ENCODE measurements at places on chromosomes 11 and 22. TPM values are rescaled to one million over a fixed set of nuclear protein-coding genes. Genes with fewer than 3 reads are reported as not detected.
A peak's percentile ranks its signal among the peaks of the same experiment; 100 is the strongest.

ART5 gene
- 1.4 TPM for total RNA-seq

MOGAT2 gene
- total RNA-seq = not detected

ESAM gene
- total RNA-seq = 40.0 TPM

DNA sequence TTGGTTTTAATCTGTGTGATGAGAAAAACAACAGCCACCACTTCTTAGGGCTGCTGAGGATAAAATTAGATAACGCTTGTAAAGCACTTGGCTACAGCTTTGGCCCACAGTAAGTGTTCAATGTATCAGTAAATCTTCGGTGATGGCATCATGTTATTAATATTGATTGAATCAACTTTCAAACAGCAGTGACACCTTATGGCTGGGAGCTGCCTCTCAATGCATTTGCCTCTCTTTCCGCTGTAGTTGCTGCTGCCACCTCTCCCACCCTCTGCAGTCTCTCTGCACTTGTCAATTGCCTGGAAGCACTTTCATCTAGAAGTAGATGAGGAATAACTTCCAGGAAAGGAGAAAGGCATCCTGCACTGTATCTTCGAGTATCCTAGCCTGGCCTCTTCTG, 491.1 kb downstream of the OPCML start:
- no peak for DNase-seq

CTTN gene
- 144 TPM for total RNA-seq

DNA sequence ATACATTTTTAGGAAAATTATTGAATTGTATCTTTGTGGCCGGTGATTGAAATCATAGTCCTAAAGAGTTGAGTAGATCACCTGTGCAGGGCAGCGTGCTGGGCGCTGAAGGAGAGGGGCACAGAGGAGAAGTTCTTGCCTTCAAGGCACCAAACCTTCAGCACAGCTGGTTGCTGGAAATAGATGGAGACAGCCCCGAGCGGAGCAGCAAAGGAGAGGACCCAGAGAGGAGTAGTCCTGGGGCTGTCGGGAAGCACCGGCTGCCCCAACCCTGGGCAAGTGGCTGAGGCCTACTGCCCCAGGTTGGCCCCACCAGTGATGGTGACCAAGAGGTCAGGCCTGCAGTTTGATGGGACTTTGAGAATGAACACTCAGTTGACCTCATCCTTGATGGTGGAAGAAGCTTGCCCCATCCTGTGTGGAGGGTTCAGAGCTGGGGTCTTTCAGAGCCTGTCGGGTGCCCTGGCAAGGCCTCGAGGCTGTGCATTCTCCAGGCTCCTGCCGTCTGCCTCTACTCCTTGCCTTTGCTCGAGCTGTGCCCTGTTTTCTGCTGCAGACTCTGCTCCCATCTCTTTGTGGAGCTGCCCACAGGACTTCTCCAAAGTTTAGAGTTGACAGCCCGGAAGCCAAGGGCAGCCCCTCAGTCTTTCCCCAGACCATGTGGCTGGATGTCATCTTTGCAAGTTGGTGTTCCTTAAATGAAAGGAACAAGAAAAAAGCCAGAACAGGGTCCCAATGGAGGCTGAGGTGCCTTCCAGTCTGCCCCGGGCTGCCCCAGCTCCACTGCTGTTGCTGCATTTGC, 285.1 kb downstream of the TBC1D22A start:
- no peak for DNase-seq

SLC37A2 gene
- 2.4 TPM for total RNA-seq

DNA sequence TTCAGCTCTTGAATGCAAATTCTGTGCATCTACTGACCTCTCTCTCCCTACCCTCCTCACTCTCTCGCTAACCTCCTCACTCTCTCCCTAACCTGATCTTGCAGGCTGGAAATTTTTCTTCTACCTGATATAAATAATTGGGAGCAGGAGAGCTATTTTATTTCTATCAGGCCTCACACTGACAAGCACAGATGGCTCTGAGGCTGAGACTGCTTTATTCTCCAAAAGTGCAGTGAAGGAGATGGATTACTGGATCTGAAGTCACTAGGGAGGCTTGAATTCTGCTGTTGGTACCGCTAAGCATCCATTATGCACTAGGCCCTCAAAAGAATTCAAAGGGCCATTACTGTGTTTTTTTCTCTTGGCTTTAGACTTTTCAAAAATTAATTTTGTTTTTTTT, 19.4 kb upstream of the LDHA start:
- DNase-seq = no peak

- DNase-seq = no peak
These were observed 7.6 kb downstream of the OR56A1 start for GRCh38 chr11:6022956-6023355.

- DNase-seq = peak; percentile 48
These were observed 78.5 kb upstream of the NCAM1 start for GRCh38 chr11:112882494-112883381.

- no peak for DNase-seq
These were observed 858.4 kb upstream of the CCDC90B start for GRCh38 chr11:84144531-84144930.

DNA sequence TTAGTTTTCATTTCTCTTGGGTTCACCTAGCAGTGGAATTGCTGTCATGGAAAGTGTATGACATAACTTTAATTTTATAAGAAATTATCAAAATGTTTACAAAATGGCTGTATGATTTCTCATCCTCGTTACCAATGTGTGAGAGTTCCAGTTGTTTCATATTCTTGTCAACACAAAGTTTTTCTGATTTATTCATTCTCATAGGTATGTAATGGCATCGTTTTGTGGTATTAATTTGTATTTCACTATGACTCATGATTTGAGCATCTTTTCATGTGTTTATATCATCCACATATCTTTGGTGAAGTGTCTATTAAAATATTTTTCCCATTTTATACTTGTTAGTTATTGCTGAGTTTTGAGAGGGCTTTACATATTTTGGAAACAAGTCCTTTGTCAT, 5.5 kb downstream of the FAM111B start:
- no peak for DNase-seq

VSIG2 gene
- 1.2 TPM for total RNA-seq

GRCh38 chr11:23903044-23903704, 593.7 kb upstream of the LUZP2 start:
- no peak for DNase-seq

CCDC73 gene
- total RNA-seq = not detected

GRCh38 chr22:48083502-48083901, 1321.1 kb downstream of the TBC1D22A start:
- DNase-seq = no peak

DNA sequence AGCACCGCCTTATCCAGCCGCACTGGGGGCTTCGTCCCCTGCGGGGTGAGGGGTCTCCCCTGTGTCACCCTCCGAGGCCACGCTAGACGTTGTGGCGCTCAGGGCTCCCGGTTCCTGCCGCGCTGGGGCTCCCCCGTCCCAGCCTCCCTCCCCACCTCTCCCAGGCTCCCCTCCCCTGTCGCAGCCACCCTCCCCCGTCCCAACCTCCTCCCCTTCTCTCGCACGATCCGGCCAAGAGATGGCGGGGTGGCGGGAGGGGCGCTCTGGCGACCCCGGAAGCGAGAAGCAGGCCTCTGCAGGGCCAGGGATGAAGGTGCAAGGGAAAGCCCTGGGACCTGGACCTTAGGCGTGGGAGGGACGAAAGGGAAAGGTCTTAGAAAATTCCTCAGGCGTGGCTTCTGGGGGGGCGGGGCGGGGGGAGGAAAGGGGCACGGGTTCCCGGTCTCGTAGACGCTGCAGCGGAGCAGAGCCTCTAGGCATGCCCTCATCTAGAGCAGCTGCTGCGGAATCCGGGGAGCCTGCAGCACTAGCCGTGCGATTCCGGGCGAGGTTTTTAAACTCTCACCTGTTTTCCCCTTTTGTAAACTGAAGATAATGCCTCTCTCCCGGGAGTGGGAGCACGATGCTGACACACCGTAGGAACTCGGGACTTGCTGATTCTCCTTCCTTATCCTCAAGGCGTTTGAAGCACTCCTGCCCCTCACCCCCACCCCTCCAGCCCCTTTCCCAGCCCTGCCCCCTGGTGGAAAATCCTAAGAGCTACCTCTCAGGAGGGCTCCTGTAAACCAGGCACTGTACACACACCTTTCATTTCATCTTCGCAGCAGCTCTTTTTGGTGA, 14.4 kb downstream of the KCNJ5 start:
- DNase-seq = no peak

NAA40 gene
- 19.7 TPM for total RNA-seq

- DNase-seq = no peak
These were observed 6.1 kb upstream of the STIM1 start for GRCh38 chr11:3849297-3849874.

DTX4 gene
- total RNA-seq = 1.8 TPM

GRCh38 chr11:86579406-86579731, 93.0 kb downstream of the ME3 start:
- DNase-seq = no peak

GRCh38 chr22:30596886-30597285, 5.2 kb upstream of the PES1 start:
- DNase-seq = no peak

DNA sequence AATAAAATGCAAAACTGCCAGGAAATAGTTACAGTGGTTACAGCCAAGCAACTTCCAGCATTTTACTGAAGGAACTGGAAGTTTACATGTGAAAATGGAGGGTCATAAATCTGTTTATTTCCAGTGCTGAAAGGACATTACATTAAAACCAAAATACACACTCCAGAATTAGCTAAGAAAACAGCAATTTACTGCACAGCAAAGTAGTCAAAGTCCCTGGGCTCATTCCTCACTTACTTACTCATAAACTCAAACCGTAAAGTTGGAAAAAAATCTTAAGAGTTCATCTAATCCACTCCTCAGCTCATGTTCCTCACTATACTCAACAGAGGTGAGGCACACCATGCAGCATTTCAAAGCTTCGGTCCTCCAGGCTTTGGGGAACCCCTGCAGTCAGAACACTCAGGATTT, 17.4 kb downstream of the CTSC start:
- DNase-seq = no peak

- DNase-seq = no peak
These were observed 105.5 kb downstream of the FAT3 start for GRCh38 chr11:92330114-92330513.

DNA sequence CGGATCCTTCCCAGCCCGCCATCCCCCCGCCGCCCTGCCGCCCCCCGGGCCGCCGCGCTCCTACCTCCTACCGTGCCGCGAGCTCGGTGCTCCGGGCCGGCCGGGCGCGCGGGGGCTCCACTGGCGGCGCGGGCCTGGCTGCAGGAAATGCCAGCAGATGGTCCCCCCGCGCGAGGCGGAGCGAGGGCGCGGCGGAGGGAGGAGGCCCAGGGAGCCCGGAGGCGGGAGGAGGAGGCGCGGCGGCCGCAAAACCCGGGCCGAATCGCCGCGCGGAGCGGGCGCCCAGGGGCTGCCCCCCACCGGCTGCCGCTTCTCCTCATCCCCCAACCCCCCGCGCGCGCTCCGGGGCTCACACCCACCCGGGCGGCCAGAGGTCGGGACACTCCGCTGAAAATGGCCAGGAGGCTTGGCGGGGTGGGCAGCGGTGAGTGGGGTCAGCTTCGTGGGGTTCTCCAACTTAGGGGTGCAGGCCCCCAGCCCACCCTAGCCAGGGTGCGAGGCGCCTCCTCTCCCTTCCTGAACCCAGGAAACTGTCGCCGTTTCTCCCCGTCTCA, at the start of gene OSBPL5:
OSBPL5 (minus strand) TSS at position 159 of the 554 bp plus-strand sequence. CDS start 36,162 bp downstream, outside the sequence.
- DNase-seq = peak; percentile 87

DNA sequence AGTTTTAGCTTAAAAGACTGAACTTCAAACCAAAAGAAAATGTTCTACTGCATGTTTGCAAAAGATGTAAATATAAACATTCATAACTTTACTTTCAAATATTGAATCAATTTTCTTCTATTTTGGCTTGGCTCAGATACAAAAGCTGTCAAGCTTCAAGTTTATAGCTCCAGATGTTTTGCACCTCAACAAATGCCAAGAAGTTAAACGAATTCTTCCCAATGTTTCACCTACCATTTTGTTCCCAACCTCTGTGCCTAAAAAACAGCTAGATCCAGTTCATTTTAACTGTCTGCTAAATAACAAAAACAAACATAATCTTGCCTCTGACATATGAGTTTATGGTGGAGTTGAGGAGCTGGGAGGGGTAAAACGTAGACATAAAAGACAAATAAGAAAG, 76.5 kb downstream of the RAB30 start:
- DNase-seq = no peak

SLC22A8 gene
- not detected for total RNA-seq

DNA sequence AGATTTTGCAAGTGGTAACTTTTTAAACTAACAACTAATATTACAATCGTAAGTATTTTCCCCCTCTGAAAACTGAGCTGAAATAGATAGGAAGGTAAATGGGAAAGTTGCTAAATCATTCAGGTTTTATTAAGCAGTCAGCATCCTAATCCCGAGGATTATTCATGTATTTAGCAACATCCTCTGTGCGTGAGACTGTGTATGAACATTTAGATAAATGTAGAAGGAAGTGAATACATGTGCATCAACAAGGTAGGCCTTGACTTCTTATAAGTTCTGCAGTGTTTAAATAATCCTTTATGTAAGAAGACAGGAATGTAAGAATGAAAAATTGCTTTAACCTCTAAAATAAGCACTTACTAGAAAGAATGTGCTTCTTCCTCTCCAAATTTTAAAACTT, 745.9 kb upstream of the TENM4 start:
- no peak for DNase-seq

UBTFL1 gene
- not detected for total RNA-seq

DNA sequence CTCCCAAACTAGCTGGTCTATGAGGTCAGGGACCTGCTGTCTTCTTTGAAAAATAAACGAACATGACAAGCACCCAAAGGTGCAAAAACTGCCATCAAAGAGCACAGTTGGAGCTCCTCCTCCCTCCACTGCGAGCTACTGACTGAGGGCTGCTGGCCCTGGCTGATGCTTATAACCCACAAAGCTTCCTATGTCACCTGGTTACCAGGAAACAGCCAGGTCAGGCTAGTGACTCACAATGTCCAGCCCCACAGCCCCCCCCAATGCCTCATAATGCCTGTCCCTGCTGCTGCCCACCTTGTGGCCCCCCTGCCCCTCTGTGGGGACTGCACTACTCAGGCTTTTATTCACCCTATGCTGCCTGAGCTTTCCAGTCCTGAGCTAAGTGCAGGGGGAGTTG, at the start of gene DRICH1:
DRICH1 (minus strand) TSS at position 144 of the 400 bp plus-strand sequence. CDS start 298 bp downstream, outside the sequence.
- DNase-seq = no peak

DNA sequence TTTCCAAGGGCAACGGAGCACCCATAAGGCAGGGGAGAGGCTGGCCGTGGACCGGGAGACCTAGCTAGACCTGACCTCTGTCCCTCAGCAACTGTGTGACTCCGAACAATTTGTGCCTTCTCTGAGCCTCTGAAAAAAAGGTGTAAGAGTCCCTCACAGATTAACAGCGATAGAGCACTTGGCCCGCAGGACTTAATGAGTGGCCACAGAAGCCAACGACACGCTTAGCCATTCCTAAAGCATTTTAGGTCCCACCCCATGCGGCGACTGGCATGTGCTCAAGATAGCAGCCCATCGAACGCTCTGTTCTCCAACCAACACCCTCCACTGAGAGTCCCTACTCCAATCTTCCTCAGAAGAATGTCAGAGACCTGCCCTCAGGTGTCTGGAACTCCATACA, 1.5 kb downstream of the SULT4A1 start:
- DNase-seq = no peak

GRCh38 chr11:122692444-122692843, 36.9 kb downstream of the UBASH3B start:
- no peak for DNase-seq

C11orf91 gene
- not detected for total RNA-seq

All from left ventricle myocardium inferior (tissue), 1 donor.